Mesothelial cell of epicardium (in vitro differentiated cells): ENCODE measurements at places on chromosomes 16 and 17. TPM values are rescaled to one million over a fixed set of nuclear protein-coding genes. Genes with fewer than 3 reads are reported as not detected.

Gene SLC52A1
- 0.20 to 0.54 TPM (median 0.38 TPM) in 3 replicates for total RNA-seq

DNA sequence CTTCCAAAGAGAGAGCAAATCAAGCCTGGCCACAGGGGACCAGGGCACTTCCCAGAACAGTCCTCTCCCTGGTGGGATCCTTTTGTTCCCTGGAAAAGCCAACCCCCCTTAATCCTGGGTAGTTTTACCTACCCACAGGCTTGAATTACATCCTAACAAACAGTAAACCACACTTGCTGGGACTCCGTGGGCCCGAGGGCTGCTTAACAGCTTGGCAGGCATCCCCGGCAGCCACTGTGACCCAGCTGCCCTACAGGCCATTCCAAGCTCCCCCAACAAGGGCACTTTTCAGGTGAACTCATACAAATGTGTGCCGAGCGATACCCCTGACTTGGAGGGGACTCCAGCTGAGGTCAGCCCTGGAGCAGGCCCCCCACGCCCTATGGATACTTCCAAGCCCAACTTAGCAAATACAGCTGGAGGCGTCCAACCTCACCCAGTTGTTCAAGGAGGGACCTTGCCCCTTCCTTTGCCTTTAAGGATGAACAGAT, 26.4 kb downstream of the ADCY9 start:
- DNase-seq = no peak
- peaks cover 4% of the 10 kb centered on the region for H3K4me1 ChIP-seq
- no peak overlapping the region for H3K4me3 ChIP-seq
- no peak overlapping the region for H3K27ac ChIP-seq
- no peaks in the 10 kb centered on the region for H3K27me3 ChIP-seq

Gene PRKCB
- 0.27 to 0.38 TPM (median 0.27 TPM) in 3 replicates for total RNA-seq

GRCh38 chr17:8611619-8612298, 18.8 kb downstream of the MYH10 start:
- H3K36me3 ChIP-seq = peaks cover 38% of the 10 kb centered on the region
- H3K4me1 ChIP-seq = peaks cover 51% of the 10 kb centered on the region
- peak overlapping the region; percentile 76 for H3K27ac ChIP-seq
- H3K27me3 ChIP-seq = no peaks in the 10 kb centered on the region
- DNase-seq = no peak

- H3K4me3 ChIP-seq = no peak overlapping the region
- peaks cover 7% of the 10 kb centered on the region for H3K36me3 ChIP-seq
- no peak for DNase-seq
- peak overlapping the region; percentile 91 for H3K27ac ChIP-seq
Measured at GRCh38 chr17:17826342-17826713, 10.5 kb downstream of the SREBF1 start.

GRCh38 chr17:45222289-45222995, 757 bp downstream of the FMNL1 start:
- H3K36me3 ChIP-seq = no peaks in the 10 kb centered on the region
- H3K4me1 ChIP-seq = peaks cover 6% of the 10 kb centered on the region
- no peak for DNase-seq
- H3K4me3 ChIP-seq = peak overlapping the region; percentile 63

GRCh38 chr17:43471585-43472160, 12.1 kb upstream of the DHX8 start:
- peaks cover 18% of the 10 kb centered on the region for H3K4me1 ChIP-seq
- no peak for DNase-seq
- no peak overlapping the region for H3K4me3 ChIP-seq
- H3K27ac ChIP-seq = no peak overlapping the region

GRCh38 chr17:45046537-45047125, 4.8 kb downstream of the DCAKD start:
- H3K4me1 ChIP-seq = peaks cover 43% of the 10 kb centered on the region
- no peaks in the 10 kb centered on the region for H3K27me3 ChIP-seq
- peak overlapping the region; percentile 93 for H3K27ac ChIP-seq
- no peak for DNase-seq

GRCh38 chr17:74147966-74148365, 55.5 kb upstream of the RPL38 start:
- DNase-seq = peak; percentile 21
- H3K27me3 ChIP-seq = peaks cover 6% of the 10 kb centered on the region
- no peak overlapping the region for H3K4me3 ChIP-seq

Gene NBR1
- 61.6 to 63.5 TPM (median 63.3 TPM) in 3 replicates for total RNA-seq

GRCh38 chr16:30767767-30768465, 5.8 kb downstream of the RNF40 start:
- H3K27ac ChIP-seq = no peak overlapping the region
- peaks cover 10% of the 10 kb centered on the region for H3K4me1 ChIP-seq
- peaks cover 31% of the 10 kb centered on the region for H3K36me3 ChIP-seq
- H3K4me3 ChIP-seq = no peak overlapping the region
- no peak for DNase-seq

Gene TMEM94
- 126 to 130 TPM (median 126 TPM) in 3 replicates for total RNA-seq

- no peaks in the 10 kb centered on the region for H3K4me1 ChIP-seq
- peaks cover 55% of the 10 kb centered on the region for H3K36me3 ChIP-seq
- no peak overlapping the region for H3K27ac ChIP-seq
- no peak overlapping the region for H3K4me3 ChIP-seq
- no peak for DNase-seq
Measured at GRCh38 chr17:16050844-16051243, 51.2 kb downstream of the TTC19 start.

Gene OR1F1
- total RNA-seq = not detected in 3 replicates

GRCh38 chr16:72285324-72285723, 113.4 kb upstream of the PMFBP1 start:
- DNase-seq = no peak
- no peaks in the 10 kb centered on the region for H3K36me3 ChIP-seq
- H3K27ac ChIP-seq = no peak overlapping the region
- H3K4me3 ChIP-seq = no peak overlapping the region
